HT-29 (cell line): ENCODE measurements at places on chromosomes 5 and 9. TPM values are rescaled to one million over a fixed set of nuclear protein-coding genes. Genes with fewer than 3 reads are reported as not detected.

The LCN15 gene
- 0.60 TPM in 1 of 2 replicates, not detected in the other for total RNA-seq

The DOCK8 gene
- not detected in 2 replicates for total RNA-seq

The NRARP gene
- total RNA-seq: 107 and 116 TPM in 2 replicates

The ACTL7A gene
- not detected in 2 replicates for total RNA-seq

The RASGEF1C gene
- not detected in 2 replicates for total RNA-seq

The GBGT1 gene
- total RNA-seq: not detected in 2 replicates

The NTRK2 gene
- not detected in 2 replicates for total RNA-seq

The SLC36A2 gene
- not detected in 2 replicates for total RNA-seq

The MEIKIN gene
- total RNA-seq: not detected in 2 replicates

The TAS2R1 gene
- not detected in 2 replicates for total RNA-seq

The PCDHGC4 gene
- total RNA-seq: 1.7 TPM in 1 of 2 replicates, not detected in the other

The ADAMTS13 gene
- 0.39 and 1.0 TPM in 2 replicates for total RNA-seq

The STK32A gene
- total RNA-seq: not detected in 2 replicates

The TLX3 gene
- total RNA-seq: not detected in 2 replicates

The TPPP gene
- 20.7 and 21.7 TPM in 2 replicates for total RNA-seq

The PCA3 gene
- not detected in 2 replicates for total RNA-seq

The GRAMD2B gene
- 4.0 and 5.7 TPM in 2 replicates for total RNA-seq

The ARSI gene
- total RNA-seq: not detected in 2 replicates

The GARIN3 gene
- not detected in 2 replicates for total RNA-seq

The IFNA13 gene
- total RNA-seq: not detected in 2 replicates

The PCDHB8 gene
- 0.16 TPM in 1 of 2 replicates, not detected in the other for total RNA-seq

The POU5F2 gene
- total RNA-seq: 0.13 and 0.64 TPM in 2 replicates

The NR5A1 gene
- 0.16 and 0.28 TPM in 2 replicates for total RNA-seq

The ZNF462 gene
- 0.26 and 0.92 TPM in 2 replicates for total RNA-seq

The C8G gene
- 0.71 and 2.6 TPM in 2 replicates for total RNA-seq

The CER1 gene
- not detected in 2 replicates for total RNA-seq

The LIFR gene
- total RNA-seq: not detected in 2 replicates

The PCSK5 gene
- total RNA-seq: 33.7 and 33.8 TPM in 2 replicates

The CDH9 gene
- not detected in 2 replicates for total RNA-seq

The AGXT2 gene
- total RNA-seq: not detected in 2 replicates

The CD274 gene
- 0.33 and 3.3 TPM in 2 replicates for total RNA-seq

The ADAMTS6 gene
- total RNA-seq: 17.3 and 21.6 TPM in 2 replicates
